Ovary (tissue), 10 donors: ENCODE measurements at places on chromosomes 6 and 20. TPM values are rescaled to one million over a fixed set of nuclear protein-coding genes. Genes with fewer than 3 reads are reported as not detected.

DNA sequence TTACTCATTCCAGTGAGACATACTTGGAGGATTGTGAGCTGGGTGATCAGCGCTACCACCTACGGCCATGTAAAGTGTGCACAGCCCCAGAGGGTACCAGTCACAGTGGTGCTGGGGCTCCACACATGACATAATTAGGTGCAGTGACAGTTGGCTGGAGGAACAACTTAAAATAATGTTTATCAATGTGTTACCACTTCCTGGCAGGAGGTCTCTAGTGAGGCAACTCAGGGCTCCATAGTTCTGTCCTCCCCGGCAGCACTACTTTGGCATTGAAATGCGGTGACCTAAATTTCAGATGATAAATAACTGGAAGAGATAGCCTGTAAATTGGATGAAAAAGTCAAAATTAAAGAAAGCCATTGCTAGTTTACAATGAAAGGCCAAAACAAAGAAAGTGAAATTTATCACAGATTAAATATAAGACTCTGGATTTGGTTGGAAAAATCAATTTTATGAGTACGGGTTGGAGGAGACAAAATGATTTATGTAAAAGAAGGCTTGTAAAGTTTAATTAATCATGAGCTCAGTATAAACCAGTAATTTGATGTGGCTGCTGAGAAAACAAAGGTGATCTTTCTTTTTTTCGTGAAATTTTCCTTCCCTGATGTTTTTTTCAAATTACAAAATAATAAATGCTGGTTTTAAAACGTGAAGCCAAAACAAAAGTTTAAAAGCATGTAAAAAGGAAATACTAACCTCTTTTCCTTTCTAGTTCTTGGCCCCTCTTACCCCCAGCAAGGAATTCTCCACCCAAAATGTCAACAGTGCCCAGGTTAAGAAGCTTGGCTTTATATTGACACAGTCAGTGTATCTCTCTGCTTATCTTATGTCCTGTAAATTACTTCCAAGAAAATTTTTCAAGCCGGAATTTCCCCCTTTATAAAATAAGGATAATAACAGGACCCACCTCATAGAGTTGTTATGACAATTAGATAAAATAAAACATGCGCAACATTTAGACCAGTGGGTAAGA, 126.7 kb upstream of the NOX3 start:
- no peak overlapping the region for H3K27ac ChIP-seq
- DNase-seq: no peak
- no peaks in the 10 kb centered on the region for H3K36me3 ChIP-seq
- H3K4me1 ChIP-seq: peaks cover 2% of the 10 kb centered on the region
- no peaks in the 10 kb centered on the region for H3K27me3 ChIP-seq

DNA sequence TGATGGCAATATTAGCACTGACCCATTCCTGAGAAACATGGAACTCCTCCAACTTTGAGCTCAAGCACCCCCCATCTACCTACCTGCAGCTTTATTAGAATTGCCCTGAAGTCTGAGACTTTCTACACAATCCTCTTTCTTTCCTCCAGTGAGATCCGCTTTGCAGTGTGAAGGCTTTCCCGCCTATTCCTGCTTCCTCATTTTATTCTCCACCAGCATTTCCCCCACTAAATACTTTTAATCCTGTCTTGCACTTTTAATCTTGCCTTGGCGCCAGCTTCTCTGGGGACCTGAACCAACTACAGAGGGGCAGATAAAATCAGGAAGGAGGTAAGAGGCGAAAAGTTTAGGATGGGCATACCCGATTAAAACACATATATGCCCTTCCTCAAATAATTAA, 178.1 kb upstream of the PRDM1 start:
- H3K36me3 ChIP-seq: no peaks in the 10 kb centered on the region
- peaks cover 3% of the 10 kb centered on the region for H3K4me1 ChIP-seq
- H3K4me3 ChIP-seq: no peak overlapping the region
- H3K27ac ChIP-seq: no peak overlapping the region

HLA-DRB1 gene
- 136 TPM for total RNA-seq

FOXF2 gene
- total RNA-seq: not detected
